ENCODE measurements at places on chromosomes 4 and X.

DNA sequence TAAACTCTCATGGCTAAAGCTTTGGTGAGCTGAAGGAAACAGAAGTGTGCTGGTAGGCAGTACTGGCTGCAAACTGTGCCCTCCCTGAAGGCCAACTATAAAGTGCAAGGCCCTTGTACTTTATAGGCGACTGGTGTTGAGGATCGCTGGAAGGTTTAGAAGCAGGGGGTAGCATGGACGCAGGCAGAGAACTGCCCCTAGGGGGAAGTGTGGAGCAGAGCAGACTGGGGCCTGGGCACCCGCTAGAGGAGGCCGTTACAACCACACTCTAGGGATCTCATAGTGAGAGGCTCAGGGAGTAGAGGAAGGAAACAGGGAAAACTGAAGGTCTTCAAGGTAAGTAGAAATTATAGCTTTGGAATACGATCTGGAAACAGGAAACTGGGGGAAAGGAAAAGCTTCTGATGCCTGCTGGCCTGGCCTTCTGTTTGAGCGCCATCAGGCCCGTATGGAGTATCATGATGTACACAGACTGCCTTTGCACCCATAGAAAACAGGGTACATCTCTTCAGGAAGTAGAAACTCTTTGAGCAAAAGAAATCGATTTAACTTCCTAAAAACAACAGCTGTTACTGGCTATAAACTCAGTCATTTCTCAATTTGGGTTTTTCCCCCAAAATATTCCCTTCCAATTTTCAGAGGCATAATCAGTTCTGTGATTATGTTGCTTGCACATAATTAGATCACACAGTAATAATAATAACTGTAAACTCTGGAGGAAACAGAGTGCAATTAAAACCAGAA lies 23.9 kb upstream of the TMSB4X start:
- peak; percentile 63 for DNase-seq

DNA sequence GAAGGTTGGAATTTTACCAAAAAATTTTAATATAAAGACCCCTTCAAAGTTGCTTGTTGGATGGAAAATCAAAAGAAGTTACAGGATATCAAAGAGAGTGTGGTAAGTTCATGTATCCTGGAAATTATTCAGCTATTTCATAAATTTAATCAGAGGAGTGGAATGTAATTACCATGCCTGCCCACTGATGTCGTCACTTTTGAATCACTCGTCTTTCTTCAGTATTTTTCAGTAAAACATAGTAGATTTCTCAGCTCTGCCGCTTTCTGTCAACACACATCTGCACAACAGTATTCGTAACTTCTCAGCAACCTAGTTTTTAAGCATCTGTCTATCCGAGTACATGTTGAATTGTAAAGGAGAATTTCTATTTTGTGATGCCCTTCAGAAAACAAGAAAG lies 2163.0 kb upstream of the AGA start:
- DNase-seq, result no peak

DNA sequence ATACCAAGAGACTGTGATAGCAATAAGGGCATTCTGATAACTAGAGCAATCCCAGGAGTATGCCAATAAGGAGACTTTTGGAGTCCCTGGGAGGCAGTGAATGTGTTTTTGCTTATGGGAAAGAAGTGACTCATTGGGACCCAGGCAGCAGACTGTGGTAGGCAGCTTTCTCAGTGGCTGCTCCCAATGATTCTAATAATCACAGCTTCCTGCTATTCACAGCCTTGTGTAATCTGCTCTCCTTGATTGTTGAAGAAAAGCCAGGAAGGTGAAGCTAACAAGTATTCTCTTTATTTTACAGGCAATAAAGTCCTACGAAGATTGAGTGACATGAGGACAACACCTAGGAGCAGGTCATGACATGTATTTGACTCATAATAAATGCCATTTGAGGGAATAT lies 70.3 kb upstream of the DDX60 start:
- DNase-seq, result no peak

- DNase-seq, result no peak
Measured at GRCh38 chr4:88109123-88109881, 49.1 kb downstream of the ABCG2 start.

DNA sequence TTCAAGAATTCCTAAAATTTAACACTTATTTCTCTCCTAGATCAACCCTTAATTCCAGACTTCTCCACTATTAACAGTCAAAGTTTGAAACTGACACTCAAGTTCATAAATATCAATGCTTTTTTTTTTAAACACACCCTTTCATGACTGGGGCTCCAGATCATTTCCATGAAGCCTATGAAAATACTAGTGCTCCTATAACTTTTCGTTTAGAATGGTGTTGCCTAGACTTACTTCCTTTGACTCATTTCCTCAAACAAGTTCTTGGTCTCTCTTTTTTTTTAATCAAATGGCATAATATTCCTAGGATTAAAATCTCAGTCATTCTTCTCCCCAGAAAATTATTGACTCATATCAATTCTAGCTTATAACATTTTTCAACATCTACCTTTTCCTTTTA lies 13.1 kb downstream of the ZMAT1 start:
- no peak for DNase-seq

- DNase-seq, result no peak
Measured at GRCh38 chrX:13569479-13570260, at the start of gene EGFL6. EGFL6 (plus strand) TSS chrX:13569601; CDS start chrX:13569862, 261 bp downstream.

DNA sequence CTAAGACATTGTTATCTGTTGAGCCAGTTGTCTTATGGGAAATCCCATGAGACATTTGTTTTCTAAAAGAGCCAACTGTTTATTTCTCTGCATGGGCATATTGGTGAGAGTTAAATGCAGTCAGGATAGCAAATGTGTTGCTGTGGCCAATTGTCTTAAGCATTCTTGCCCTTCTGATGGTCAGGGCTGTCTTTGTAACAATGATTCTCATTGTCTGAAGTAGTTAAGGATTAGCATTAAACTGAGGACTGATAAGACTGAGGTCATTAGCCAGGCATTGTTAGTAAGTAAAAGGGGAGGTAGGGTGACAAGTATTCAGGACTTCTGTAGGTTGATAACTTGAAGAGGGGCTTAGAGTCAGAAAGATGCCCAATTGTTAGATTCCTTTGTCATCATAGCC lies 11.2 kb upstream of the MORF4L2 start:
- no peak for DNase-seq

- peak; percentile 1 for DNase-seq
Measured at GRCh38 chrX:53223955-53224859, 800 bp downstream of the KDM5C start.

GRCh38 chr4:187944179-187944578 lies 51.4 kb upstream of the ZFP42 start:
- no peak for DNase-seq

DNA sequence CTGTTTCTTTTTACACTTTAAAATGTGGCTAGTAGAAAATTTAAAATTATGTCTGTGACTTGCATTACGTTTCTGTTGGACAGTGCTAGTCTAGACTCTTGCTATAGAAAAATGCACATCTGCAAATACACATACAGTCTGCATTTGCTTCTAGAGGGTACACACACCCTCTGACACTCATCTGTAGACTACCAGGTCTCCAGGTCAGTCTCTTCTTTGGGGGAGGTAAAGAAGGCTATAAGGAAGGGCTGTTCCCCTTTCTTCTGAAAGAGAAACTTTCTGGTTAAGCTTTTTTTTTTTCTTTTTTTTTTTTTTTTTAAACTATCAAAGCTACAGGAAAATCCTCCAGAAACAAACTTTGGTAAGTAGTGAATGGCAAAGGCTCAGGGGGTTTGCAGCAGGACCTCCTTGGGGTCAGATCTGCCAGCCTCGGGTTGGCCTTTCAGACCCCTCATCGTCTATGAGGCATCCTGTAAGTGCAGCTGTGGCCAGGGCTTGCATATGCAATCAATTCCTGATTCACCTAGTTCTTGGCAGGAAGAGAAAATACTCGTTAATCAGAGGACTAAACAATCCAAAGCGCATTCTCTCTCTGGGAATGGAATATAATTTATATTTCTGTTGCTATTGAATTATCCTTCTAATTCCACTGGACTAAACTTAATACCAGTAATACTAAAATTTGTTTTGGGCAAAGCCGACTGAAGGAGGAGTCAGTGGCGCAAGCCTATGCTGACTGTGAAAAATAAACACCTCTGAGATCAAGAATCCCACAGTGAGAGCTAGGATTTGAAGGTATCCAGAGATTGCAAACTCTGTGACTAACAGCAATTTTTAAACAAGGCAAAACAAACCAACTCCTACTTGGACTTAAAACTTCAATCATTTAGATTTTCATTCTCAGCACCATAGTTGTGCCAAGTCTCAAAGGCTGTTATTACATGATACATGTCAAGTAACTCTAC lies 109.3 kb upstream of the TBC1D9 start:
- DNase-seq, result no peak

GRCh38 chr4:87030755-87031441 lies 96.1 kb downstream of the AFF1 start:
- no peak for DNase-seq

DNA sequence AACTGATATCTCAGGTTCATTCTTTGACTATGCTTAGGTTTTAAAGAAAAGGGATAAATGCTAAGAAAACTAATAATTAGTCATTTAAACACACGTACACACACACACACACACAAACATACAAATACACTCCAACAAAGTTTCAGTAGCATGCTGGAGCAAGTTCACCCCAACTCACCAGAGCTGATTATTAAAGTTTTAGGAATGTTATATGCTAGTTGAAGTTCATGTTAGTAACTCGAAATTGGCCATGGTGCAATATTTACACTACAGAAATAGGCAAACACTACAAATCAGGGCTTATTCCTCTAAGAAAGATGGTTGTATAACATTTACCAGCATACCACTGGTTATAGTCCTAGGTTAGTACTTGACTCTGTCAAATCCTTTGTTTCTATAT lies 384.0 kb upstream of the DIPK2B start:
- no peak for DNase-seq

DNA sequence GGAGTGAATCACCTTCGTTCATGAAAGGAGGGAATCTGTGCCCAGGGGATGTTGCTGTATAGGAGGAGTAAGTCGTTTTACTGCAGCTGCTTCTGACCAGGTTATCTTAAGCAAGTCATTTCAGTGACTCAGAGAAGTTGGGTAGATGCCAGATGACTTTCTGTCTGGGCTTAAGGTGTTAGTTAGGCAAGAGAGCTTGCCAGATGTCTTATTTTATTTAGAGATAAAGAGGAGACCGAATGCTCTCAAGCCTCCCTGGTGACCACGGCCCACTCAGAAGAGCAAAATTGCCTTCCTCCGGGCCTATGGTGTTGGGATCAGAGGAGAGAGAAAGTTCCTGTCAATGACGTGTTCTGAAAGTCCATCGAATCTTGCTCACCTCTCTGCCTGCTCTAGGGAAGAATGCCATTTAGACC lies 16.3 kb upstream of the ZNF827 start:
- DNase-seq, result no peak

DNA sequence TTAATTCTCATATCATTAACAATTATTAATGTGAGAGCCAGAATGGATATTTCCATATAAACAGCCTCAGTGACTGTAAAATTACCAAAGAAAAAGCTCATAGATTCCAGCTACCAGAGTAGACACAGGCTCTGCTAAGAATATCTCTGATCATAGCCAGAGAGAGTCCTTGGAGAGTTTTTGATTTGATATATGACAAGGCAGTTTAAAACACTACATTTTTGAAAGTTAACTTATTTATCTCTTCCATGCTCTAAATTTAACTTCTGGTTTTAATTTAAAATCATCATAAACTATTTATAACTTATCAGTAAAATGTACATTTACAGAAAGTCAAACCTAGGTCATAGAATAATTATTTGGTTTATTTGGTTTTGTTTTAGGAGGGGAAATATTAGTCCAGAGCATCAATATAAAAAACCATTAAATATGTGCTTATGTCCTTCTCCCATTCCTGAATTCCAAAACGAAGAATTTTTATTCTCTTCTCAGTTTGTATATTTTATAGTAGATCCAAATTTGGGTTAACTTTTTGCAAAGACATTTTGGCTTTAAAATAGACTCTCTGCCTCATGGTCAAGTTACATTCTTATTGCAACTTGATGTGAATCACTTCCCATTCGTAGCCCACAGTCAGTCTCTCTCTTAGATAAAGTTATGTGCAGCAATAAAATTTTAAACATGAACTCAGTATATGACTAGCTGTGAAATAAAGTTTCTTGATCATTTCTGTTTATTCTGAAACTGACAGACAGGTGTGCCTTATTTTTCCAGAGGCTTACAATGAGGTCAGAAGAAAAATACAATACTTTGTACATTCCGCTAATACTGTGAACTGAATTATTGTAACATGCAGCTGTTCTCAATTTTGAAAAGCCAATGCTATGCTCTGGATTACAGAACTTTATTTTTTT lies 267.1 kb downstream of the PAPSS1 start:
- no peak for DNase-seq

DNA sequence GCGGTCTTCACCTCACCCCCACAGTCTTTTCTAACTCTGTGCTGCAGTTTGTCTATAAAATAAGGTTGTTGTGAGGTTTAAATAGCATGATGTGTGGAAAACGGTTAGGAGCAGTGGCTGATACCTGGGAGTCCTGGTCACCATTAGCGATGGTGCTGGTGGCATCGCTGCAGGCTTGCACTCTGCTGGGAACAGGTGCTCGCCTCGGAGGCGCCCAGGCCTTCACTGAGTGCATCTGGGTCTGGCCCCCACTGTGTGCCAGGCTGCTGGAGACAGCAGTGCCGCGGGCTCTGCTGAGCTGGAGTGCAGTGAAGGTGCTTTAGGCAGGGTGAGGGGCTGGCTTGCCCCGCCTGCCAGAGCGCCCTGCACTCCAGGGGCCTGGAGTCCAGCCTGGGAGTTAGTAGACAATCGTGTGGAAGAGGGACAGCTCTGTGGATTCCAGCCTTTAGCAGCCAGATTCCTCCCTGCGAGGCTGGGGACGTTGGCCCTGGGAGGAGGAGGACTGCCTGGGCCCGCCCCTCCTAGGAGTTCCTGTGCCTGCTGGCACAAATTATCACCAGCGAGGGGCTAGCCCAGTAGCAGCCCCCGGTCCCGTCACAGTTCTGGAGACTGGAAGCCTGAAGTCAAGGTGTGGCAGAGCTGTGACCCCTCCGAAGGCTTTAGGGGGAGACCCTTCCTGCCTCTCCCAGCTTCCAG lies 7.3 kb downstream of the RGS12 start:
- DNase-seq, result no peak

- no peak for DNase-seq
Measured at GRCh38 chr4:33104273-33104672, 2384.1 kb downstream of the PCDH7 start.

- DNase-seq, result no peak
Measured at GRCh38 chrX:56817179-56817578, 88.1 kb downstream of the NBDY start.

DNA sequence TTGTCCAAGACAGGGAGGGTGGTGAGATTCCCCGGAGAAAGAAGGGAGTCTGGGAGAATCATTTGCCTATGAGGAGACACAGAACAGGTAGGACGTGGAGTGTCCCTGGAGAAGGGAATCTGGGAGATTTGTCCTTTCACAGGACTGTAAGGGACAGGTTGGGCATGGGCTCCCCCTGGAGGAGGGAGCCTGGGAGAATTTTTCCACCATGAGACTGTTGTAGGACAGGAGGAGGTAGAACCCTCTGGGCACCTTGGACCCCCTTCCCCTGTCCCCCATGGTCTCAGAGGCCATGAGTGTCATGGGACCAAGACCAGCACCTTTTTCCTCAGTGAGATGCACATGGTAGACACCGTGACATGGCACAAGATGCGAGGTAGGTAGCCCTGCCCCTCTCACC lies 2.8 kb downstream of the PORCN start:
- DNase-seq, result no peak

All from activated CD4-positive, alpha-beta T cell treated with anti-CD3 and anti-CD28 coated beads, Interleukin-2, amount 50 U/mL, for 1 hour (primary cell).